WTC11 (cell line): ENCODE measurements at places on chromosomes 6 and 20.

GRCh38 chr20:6699921-6700562 lies 67.4 kb upstream of the BMP2 start:
- no peak for DNase-seq

GRCh38 chr6:6006428-6007365 lies at the start of gene NRN1:
Gene NRN1, minus strand, starts transcription at chr6:6006925. Its CDS starts 176 bp downstream, at chr6:6006749.
- DNase-seq, result no peak

DNA sequence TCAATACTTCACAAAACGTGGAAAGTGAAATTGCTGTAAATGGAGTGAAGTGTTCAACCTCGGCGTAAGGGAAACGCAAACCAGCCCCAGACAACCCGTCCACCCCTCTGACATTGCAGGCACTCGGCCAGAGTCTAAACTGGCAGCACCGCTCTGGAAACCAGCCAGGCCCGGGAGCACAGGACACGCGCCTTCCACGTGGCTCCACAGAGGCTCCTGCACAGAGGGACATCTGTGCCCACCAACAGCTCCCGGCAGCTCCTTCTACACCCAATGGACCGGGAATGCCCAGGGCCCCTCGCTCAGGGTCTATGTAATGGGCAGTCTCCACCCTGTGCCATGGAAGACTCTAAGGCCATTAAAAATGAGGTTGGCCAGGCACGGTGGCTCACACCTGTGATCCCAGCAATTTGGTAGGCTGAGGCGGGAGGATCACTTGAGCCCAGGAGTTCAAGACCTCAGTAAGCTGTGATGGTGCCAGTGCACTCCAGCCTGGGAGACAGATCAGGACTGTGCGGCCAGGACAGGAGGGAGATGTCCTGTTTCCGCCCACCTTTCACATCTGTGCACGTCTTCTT lies 3.4 kb upstream of the HELZ2 start:
- no peak for DNase-seq

GRCh38 chr20:46568570-46569129 lies 18.2 kb upstream of the OCSTAMP start:
- DNase-seq, result no peak

- no peak for DNase-seq
Observed at GRCh38 chr6:90388395-90388794, 91.8 kb upstream of the BACH2 start.

GRCh38 chr6:131317516-131317915 lies 182.2 kb downstream of the AKAP7 start:
- DNase-seq, result no peak

DNA sequence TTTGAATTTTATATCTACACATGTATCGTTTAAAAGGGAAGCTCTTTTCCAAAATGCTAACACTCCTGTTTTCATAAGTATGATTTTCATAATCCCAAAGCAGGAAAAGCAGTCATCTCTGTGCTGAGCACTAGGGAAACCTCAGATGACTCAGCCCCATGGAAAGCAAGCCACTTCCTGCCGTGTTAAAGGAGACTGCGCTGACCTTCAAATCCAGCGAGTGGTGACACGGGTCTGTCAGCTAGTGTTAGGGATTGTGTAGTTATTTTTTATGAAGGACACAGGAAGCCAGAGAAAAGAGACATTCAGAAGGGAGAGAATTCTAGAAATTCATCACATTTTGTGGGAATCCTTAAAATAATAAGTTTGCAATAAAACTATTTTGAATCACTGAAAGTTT lies 57.0 kb upstream of the CD93 start:
- DNase-seq, result no peak

- DNase-seq, result no peak
Observed at GRCh38 chr6:1801401-1801800, 191.7 kb downstream of the FOXC1 start.
